ENCODE measurements at places on chromosomes 16 and 17. TPM values are rescaled to one million over a fixed set of nuclear protein-coding genes. Genes with fewer than 3 reads are reported as not detected.

GRCh38 chr16:89574681-89575246, 794 bp upstream of the CPNE7 start:
- H3K27me3 ChIP-seq = peaks cover 32% of the 10 kb centered on the region
- peak; percentile 58 for DNase-seq
- H3K4me3 ChIP-seq = no peak overlapping the region
- no peaks in the 10 kb centered on the region for H3K36me3 ChIP-seq
- no peak overlapping the region for H3K27ac ChIP-seq

- peaks cover 12% of the 10 kb centered on the region for H3K4me1 ChIP-seq
- peak; percentile 68 for DNase-seq
- H3K27me3 ChIP-seq = peaks cover 26% of the 10 kb centered on the region
- peak overlapping the region; percentile 1 for H3K4me3 ChIP-seq
- peak overlapping the region; percentile 45 for H3K27ac ChIP-seq
Observed at GRCh38 chr17:8016632-8017424, 14.4 kb downstream of the GUCY2D start.

- DNase-seq = no peak
- no peaks in the 10 kb centered on the region for H3K27me3 ChIP-seq
- no peak overlapping the region for H3K27ac ChIP-seq
- no peaks in the 10 kb centered on the region for H3K4me1 ChIP-seq
- no peaks in the 10 kb centered on the region for H3K36me3 ChIP-seq
Observed at GRCh38 chr17:81948635-81949378, 1.8 kb upstream of the MYADML2 start.

- peaks cover 22% of the 10 kb centered on the region for H3K4me1 ChIP-seq
- no peaks in the 10 kb centered on the region for H3K27me3 ChIP-seq
- H3K4me3 ChIP-seq = no peak overlapping the region
Observed at GRCh38 chr16:70520612-70521297, 2.6 kb downstream of the COG4 start.

- H3K36me3 ChIP-seq = peaks cover 16% of the 10 kb centered on the region
- H3K27me3 ChIP-seq = no peaks in the 10 kb centered on the region
- H3K4me1 ChIP-seq = no peaks in the 10 kb centered on the region
- H3K4me3 ChIP-seq = no peak overlapping the region
- H3K27ac ChIP-seq = no peak overlapping the region
- DNase-seq = no peak
Observed at GRCh38 chr17:16328997-16329396, 24.3 kb downstream of the CENPV start.

DNA sequence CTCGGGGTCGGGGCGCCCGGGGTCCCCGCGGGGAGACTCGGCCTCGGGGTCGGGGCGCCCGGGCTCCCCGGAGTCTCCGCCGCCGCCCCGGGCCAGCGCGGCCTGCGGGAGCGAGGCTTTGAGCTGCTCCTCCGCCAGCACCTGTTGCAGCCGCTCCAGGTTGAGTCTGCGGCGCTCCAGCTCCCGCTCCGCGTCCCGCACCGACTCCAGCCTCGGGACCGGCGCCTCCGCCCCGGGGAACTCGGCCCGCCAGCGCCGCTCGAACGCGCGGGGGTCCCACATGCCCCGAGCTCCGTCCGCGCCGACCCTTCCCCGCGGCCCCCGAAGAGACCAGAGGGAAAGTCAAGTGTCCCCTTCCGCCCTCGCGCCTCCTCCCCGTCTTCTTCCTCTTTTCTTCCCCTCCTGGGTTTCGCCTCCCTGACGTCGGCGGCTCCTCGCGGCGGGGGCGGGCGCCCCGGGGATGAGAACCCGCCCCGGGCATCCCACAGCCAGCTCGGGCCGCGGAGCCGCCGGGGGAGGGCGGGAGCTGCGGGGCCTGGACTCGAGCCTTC, 40.8 kb upstream of the BHLHA9 start:
- H3K36me3 ChIP-seq = no peaks in the 10 kb centered on the region
- DNase-seq = peak; percentile 62
- H3K4me3 ChIP-seq = peak overlapping the region; percentile 19
- peak overlapping the region; percentile 73 for H3K27ac ChIP-seq
- peaks cover 14% of the 10 kb centered on the region for H3K4me1 ChIP-seq
- H3K27me3 ChIP-seq = peaks cover 35% of the 10 kb centered on the region

DNA sequence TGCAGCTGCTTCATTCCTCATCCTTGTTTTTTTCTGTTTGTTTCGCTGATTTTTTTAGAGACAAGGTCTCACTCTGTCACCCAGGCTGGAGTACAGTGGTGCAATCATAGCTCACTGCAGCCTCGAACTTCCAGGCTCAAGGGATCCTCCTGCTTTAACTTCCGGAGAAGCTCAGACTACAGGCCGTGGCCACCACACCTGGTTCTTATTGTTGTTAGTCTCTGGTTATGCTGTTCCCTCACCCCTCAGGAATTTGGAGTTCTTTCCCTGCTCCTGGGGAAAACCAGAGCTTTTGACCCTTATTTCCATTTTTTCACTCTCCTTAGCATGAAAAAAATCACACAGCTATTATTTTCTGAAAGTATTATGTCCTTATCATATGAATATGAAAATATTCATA, 1.8 kb downstream of the ODF4 start:
- no peak for DNase-seq
- H3K4me3 ChIP-seq = no peak overlapping the region

DNA sequence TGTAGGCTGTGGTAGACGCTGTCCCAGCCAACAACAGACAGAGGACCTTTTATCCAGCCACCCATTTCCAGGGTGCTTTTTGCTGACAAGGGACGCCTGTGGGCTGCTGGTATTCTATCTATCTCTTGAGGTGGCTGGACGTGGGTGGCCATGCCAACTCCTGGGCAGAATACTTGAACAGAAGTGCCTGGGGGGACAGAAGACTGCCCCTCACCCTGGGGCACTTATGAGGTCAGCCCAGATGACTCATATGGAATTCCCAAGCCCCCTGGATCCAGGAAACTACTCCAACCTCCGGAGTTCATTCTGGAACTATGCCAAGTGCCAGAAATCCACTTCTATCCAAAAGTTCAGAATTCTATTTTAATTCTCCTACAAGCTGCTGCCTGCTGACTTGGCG, 61.3 kb downstream of the CDRT4 start:
- H3K27me3 ChIP-seq = no peaks in the 10 kb centered on the region
- DNase-seq = no peak
- H3K27ac ChIP-seq = no peak overlapping the region
- no peaks in the 10 kb centered on the region for H3K36me3 ChIP-seq
- no peak overlapping the region for H3K4me3 ChIP-seq

- no peak overlapping the region for H3K4me3 ChIP-seq
- peaks cover 18% of the 10 kb centered on the region for H3K27me3 ChIP-seq
- no peaks in the 10 kb centered on the region for H3K4me1 ChIP-seq
Observed at GRCh38 chr16:49353680-49354079, 19.9 kb upstream of the C16orf78 start.

DNA sequence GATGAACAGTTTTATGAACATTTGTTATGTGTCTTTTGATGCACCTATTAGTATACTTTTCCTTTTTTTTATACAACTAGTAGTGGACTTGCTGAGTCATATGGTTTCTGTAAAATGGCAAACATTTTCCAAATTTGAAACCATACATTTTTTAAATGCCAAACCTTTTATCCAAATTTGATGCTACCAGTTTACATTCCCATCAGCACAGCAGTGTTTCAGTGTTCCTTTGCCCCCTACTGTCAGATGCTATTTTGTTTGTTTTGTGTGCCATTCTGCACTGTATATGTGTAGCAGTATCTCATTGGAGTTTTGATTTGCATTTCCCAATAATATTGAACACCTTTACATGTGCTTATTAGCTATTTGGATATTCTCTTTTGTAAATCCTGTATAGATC, 219.4 kb downstream of the TANC2 start:
- no peaks in the 10 kb centered on the region for H3K36me3 ChIP-seq
- no peaks in the 10 kb centered on the region for H3K27me3 ChIP-seq
- H3K4me1 ChIP-seq = no peaks in the 10 kb centered on the region

DNA sequence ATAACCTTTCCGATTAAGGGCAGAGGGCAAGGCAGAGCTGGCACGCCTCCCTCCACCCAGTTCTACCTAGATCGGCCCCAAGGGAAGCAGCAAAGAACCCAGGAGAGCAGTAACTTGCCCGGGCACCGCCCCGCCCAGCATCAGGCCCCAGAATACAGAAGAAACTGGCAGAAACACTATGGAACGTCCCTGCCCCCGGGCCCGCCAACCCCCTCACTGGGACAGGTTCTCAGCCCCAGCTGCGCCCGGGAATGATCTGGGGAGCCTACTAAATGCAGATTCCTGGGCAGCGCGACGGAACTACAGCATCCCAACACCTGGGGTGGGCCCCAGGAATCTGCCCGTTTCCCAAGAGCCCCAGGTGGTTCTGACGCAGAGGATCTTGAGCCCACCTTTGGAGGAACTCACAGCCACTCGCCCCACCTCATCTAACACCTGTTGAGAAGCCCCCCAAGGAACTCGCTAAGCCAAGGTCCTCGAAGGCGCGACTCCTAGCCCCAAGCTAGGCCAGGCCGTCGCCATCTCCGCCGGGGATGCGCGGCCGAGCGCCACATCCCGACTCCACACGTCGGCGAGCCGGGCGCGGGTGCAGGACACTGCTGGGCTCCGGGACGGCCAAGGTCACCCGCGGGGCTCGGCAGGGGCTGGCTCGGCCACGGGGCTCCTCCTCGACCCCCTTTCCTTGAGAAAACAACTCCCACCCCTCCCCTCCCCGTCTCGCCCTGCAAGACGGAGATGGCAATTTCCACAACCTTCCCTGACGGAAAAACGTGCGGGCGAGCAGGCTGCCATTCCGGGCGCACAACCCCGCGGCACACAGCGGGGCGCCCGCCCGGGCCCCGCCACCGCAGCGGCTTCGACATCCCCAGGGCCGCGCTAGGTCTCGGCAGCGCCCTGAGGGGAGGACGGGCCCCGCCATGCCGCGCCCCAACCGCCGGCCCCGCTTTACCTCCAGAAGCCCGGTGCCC, 913 bp downstream of the CDIP1 start:
- DNase-seq = peak; percentile 49
- peak overlapping the region; percentile 54 for H3K4me3 ChIP-seq
- H3K27me3 ChIP-seq = no peaks in the 10 kb centered on the region
- no peaks in the 10 kb centered on the region for H3K36me3 ChIP-seq

DNA sequence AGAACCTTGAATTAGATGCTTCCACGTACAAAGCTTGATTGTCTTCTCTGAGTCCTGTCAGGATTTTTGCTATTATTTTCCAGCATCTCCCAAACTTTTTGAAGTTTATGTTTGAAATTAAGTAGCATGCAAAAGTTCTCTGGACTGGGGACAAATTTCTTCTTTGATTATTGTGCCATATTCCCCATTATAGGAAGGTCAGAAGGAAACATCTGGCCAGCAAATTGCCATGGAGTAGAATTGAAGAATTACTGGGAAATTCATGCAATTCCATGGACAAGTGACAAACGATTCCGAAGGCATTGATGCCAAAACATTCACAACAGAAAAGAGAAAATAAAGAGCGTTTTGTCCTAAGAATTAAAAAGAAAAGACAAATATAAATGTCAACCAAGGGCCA, 737.2 kb downstream of the CDH11 start:
- no peak for DNase-seq
- no peaks in the 10 kb centered on the region for H3K36me3 ChIP-seq
- no peaks in the 10 kb centered on the region for H3K27me3 ChIP-seq
- H3K27ac ChIP-seq = no peak overlapping the region

- no peaks in the 10 kb centered on the region for H3K4me1 ChIP-seq
- H3K4me3 ChIP-seq = no peak overlapping the region
- no peaks in the 10 kb centered on the region for H3K36me3 ChIP-seq
- no peaks in the 10 kb centered on the region for H3K27me3 ChIP-seq
- no peak overlapping the region for H3K27ac ChIP-seq
- no peak for DNase-seq
Observed at GRCh38 chr16:18942061-18942460, 15.9 kb upstream of the SMG1 start.

GRCh38 chr17:65527857-65528591, 33.4 kb downstream of the AXIN2 start:
- no peak overlapping the region for H3K4me3 ChIP-seq
- H3K4me1 ChIP-seq = peaks cover 24% of the 10 kb centered on the region
- no peak overlapping the region for H3K27ac ChIP-seq
- H3K27me3 ChIP-seq = no peaks in the 10 kb centered on the region
- no peaks in the 10 kb centered on the region for H3K36me3 ChIP-seq

GRCh38 chr17:65035704-65036103, 20.8 kb downstream of the GNA13 start:
- no peaks in the 10 kb centered on the region for H3K27me3 ChIP-seq
- peaks cover 28% of the 10 kb centered on the region for H3K4me1 ChIP-seq
- no peak for DNase-seq
- no peak overlapping the region for H3K4me3 ChIP-seq
- H3K27ac ChIP-seq = peak overlapping the region; percentile 38

- no peaks in the 10 kb centered on the region for H3K27me3 ChIP-seq
- no peak for DNase-seq
- H3K36me3 ChIP-seq = no peaks in the 10 kb centered on the region
Observed at GRCh38 chr16:84897911-84898377, 78.2 kb downstream of the CRISPLD2 start.

- H3K27ac ChIP-seq = no peak overlapping the region
- H3K36me3 ChIP-seq = no peaks in the 10 kb centered on the region
Observed at GRCh38 chr16:52113533-52114183, 433.3 kb downstream of the TOX3 start.

RUSF1 gene
- 65.1 TPM for polyA plus RNA-seq

SLC52A1 gene
- polyA plus RNA-seq = 0.24 TPM

UBE2I gene
- polyA plus RNA-seq = 203 TPM

GJD3 gene
- not detected for polyA plus RNA-seq

CD300A gene
- polyA plus RNA-seq = 11.7 TPM

TSNAXIP1 gene
- polyA plus RNA-seq = 15.7 TPM
